ENCODE measurements at places on chromosomes 3 and 15.

DNA sequence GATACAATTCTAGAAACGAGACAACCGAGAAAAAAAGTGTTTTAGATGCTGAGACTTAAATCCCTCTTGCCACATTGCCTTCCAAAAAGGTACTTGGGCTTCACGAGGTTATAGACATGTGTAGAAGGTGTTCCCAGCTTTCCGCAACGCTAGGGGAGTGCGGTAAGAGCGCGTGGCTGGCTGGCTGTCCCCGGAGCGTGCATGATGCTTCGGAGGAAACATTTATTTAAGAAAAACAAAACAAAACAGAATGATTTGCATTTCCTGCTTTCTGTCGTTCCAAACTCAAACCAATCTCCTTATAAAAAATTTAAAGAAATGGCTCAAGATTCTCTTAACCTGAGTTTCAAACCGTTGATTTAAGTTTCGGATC, 841 bp downstream of the SLC6A20 start:
- DNase-seq = no peak

GRCh38 chr3:177538750-177539730, 341.8 kb upstream of the TBL1XR1 start:
- DNase-seq = peak; percentile 63

GRCh38 chr3:152127058-152127457, 141.7 kb upstream of the MBNL1 start:
- no peak for DNase-seq

GRCh38 chr3:119582178-119582577, 2.9 kb downstream of the ADPRH start:
- peak; percentile 49 for DNase-seq

DNA sequence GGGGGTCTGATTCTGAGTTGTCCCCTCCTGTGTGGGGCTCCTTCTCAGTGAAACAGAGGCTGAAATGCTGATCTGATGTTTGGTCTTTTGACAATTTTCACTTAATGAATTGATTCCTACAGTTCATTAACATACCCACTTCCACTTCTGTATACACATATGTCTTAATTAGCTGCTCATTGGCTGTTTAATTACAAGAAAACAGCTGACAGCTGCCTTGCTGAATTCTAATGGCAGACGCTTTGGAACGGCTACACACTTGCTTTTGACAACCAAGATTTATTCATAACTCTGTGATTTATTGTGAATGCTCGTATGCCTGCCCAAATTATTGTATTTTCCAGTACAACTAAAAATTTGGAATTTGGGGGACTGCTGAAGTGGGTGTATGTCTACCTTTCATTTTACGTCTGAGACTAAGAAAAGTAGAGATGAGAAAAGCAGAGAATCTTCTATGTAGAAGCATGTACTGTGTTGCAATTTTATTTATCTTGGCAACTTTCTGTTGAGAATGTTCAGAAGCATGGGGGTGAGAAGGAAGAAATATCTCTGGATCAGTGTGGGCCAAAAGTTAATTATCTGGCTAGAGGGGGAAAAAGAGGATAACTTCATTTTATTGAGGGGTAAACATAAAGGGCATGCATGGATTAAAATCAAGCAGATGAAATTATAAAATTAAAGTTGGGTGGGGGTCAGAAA, 46.5 kb upstream of the ICE2 start:
- no peak for DNase-seq

All from B cell (primary cell).